ENCODE measurements at places on chromosomes 3 and 15. TPM values are rescaled to one million over a fixed set of nuclear protein-coding genes. Genes with fewer than 3 reads are reported as not detected.

The CAPN3 gene
- 1.2 TPM for polyA plus RNA-seq

The PIF1 gene
- 5.6 TPM for polyA plus RNA-seq

The ABTB1 gene
- polyA plus RNA-seq = 19.5 TPM

The SYNPR gene
- not detected for polyA plus RNA-seq

The PARP3 gene
- 10.4 TPM for polyA plus RNA-seq

The PLSCR5 gene
- not detected for polyA plus RNA-seq

The POLQ gene
- 1.4 TPM for polyA plus RNA-seq

The FBN1 gene
- polyA plus RNA-seq = 424 TPM

The GP9 gene
- polyA plus RNA-seq = not detected

The VEPH1 gene
- 36.4 TPM for polyA plus RNA-seq

- DNase-seq = peak; percentile 33
Measured at GRCh38 chr15:28123408-28124023, 24.4 kb upstream of the OCA2 start.

DNA sequence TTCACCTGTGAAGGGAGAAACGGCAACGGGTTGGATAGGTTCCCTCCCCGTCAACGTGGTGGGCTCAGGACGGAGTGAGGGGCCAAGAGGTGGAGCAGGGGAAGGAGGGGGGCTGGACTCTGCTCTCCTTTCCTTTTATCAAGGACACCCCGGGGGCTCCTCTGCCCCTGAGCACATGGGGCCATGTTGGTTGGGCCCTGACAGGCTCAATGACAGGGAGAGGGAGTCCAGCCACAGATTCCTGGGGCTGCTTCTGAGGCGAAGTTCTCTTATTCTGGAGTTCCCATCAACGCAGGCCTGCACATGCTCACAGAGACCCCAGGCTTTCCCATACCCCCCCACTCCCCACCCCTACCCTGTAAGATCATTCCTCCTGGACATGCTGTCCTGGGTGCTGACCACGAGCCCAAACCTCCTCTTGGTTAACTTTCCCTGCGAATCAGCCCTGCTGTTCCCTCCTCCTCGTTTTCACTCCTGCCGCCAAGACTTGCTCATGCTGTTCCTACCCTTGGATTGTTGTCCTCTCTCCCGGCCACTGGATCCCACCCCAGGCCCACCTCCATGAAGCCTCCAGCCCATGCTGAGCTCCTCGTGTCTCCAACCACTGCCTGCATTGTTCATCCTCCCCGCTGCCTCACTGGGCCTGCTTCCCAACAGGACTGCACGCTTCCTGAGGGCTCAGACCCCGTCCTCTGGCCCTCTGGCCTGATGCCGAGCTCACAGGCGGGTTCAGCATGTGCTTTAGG, 61.2 kb downstream of the SENP2 start:
- no peak for DNase-seq

GRCh38 chr15:62369454-62369853, 204.4 kb upstream of the C2CD4B start:
- DNase-seq = no peak

GRCh38 chr15:35078221-35078915, 6.7 kb downstream of the NANOGP8 start:
- DNase-seq = peak; percentile 44

- no peak for DNase-seq
Measured at GRCh38 chr3:82004266-82004665, 242.8 kb upstream of the GBE1 start.

GRCh38 chr3:146498002-146498736, 28.8 kb upstream of the PLSCR2 start:
- no peak for DNase-seq

- DNase-seq = no peak
Measured at GRCh38 chr3:37793889-37794591, 67.6 kb upstream of the CTDSPL start.

- DNase-seq = peak; percentile 45
Measured at GRCh38 chr3:124565013-124565412, 165.2 kb upstream of the UMPS start.

DNA sequence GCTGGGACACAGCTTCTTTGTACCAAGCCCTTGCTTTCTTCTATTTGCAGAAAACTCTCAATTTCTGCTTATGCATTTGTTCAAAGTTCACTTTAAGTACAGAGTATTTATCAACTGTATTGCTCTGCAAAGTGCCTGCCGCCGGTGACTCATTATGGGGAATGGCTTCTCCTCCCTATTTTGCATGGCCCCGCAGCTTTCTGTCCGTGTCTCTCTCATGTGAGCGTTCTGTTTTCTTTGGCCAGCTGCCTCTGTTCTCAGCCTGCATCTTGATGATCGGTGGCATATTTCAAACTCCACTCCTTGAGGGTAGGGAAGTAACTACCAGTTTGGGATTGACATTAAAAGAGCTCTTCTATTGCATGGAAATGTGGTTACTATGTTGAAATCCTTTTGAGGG, 28.6 kb upstream of the ST8SIA2 start:
- DNase-seq = no peak

- no peak for DNase-seq
Measured at GRCh38 chr3:195129644-195130492, 141.1 kb downstream of the XXYLT1 start.

GRCh38 chr3:7209098-7209497, 348.2 kb downstream of the GRM7 start:
- no peak for DNase-seq

- DNase-seq = no peak
Measured at GRCh38 chr15:49232236-49232806, 62.3 kb downstream of the GALK2 start.

DNA sequence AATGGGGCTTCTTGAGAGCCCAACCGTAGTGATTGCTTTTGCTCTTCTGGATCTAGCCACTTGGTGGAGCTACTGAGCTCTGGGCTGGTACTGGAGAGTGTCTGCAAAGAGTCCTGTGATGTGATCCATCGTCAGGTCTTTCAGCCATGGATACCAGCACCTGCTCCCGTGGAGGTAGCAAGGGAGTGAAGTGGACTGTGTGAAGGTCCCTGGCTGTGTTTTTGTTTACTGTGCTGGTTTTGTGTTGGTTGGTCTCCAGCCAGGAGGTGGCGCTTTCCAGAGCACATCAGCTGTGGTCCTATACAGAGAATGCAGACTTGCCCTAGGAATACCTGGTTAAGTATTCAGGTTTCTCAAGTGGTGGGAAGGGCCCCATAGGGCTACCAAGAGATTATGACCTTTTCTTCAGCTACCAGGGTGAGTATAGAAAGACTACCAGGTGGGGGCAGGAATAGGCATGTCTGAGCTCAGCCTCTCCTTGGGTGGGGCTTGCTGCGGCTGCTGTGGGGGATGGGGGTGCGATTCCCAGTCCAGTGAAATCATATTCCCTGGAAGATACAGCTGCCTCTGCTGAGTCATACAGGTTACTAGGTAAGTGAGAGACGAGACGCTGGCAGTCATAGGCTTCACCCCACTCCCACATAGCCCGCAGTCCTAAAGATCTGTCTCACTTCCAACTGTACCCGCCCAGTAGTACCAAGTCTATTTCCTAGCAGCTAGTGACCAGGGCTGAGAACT, 733.7 kb downstream of the ZNF385D start:
- no peak for DNase-seq

- no peak for DNase-seq
Measured at GRCh38 chr3:125433091-125433534, 58.0 kb upstream of the ZNF148 start.

GRCh38 chr3:124014366-124014942, 22.5 kb upstream of the ROPN1 start:
- DNase-seq = no peak

DNA sequence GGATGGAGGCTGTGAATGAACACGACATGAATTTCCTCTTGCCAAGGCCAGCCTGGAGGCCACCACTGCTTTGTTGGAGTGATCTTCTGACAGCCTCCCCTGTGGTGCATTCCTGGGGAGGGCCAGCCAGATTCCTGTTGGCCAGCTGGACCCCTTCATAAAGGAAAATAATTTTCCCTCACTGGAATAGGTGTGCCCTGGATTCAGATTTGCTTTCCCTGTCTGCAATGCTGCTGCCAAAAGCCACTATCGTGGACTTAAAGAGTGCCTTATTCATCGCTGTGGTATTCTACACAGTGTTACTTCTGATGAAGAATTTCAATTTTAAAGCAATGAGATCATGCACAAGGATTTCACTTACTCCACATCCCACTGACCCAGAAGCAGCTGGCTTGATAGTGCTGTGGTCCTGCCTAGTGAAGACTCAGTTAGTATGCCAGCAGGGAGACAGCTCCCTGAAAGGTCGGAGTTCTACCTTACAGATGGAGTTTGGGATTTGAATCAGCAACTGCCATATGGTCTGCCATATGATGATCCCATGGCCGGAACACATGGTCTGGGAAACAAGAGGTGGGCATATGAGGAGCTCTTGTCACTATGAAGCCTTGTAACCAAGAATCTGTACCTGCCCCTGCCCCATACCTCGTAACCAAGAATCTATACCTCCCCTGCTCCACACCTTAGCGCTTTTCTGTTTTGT, 145.2 kb downstream of the KLF13 start:
- peak; percentile 82 for DNase-seq

GRCh38 chr3:31880482-31881078, 100.5 kb downstream of the OSBPL10 start:
- no peak for DNase-seq

GRCh38 chr3:149512073-149512782, 37.7 kb downstream of the TM4SF4 start:
- no peak for DNase-seq

DNA sequence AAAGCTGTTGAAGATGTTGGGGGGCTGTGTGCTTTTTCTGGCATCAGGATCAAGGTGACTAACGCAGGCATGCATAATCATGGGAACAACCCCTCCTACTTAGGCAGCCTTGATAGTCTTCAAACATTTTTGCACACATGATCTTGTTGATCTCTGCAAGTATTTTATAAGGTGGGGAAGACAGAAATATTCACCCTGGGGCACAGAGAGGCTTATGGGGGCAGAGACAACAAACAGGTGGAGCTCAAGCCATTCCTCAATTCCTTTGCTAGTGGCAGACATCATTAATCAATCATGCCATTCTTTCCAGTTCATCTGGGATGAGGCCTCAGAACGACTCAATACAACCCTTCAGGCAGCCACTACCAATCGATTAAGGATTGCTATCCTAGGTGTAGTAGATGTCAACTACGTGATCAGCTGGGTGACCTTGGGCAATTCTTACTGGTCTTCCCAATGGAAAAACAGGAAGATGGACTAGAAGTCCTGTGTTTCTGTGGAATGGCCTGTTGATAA, 110.3 kb upstream of the SMAD3 start:
- DNase-seq = no peak

DNA sequence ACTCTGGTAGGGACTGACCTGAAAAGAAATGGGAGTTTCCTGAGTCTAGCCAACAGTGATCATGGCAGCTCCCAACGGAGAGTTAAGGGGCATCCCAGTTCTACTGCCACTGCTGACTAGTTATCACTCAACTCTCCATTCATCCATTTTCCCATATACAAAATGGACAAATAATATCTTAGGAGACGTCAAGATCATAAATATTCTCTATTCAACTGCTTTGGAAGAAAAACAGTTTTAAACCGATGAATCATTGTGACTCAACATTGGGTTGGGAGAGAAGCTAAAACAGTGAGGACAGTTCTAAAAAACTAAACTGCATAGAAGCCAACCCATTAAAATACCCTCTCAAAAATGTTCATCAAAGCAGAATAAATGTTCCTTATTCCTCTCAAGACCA, 57.6 kb upstream of the CHRM5 start:
- DNase-seq = peak; percentile 6

DNA sequence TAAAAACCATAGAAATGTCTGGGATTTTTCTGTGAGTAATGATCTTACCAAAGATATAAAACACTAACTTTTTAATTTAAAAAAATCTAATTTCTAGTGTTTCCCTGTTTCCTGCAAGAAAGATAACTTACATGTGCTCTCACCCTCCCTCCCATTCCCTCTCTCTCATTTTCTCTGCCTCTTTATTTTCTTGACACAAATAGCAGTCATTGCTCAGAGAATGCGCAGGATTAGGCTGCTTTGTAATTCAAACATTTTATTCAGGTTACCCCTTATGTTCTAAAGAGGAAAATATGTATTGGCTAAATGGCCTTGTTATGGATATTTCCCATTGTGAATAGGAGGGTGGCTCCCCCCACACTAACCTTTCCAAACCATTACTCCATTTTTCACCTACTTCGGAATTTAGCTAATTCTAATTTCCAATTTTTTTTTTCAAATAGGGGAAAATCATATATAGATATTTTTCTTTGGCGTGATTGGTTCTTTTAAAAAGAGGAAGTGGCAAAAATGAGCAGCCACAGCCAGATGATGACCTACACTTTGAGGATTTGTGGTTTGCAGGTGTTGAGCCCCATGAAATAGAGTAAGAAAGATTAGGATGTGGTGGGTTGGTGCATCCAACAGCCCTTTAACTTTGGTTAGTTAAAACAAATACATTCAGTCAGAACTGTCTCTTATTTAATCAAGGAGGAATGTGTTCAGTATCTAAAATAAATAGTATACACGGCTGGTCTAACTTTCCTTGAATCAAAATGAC, 554.4 kb downstream of the IGSF11 start:
- no peak for DNase-seq

DNA sequence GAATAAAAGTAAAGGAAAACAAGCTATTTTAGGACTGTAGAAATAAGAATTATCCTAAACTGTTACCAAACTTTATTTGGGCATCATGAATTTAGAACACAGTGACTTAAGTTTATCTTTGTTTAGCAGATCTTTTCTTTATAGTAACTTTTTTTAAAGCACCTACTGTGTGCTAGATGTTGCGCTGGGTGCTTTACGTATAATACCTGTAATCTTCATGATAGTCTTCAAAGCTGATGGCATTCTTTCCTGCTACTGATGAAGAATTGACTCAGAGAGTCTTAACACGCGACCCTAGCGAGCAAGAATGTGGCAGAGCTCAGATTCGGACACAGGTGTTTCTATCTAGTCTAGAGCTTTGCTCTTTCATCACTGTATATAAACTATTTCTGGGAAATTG, 53.9 kb downstream of the CHD2 start:
- no peak for DNase-seq

DNA sequence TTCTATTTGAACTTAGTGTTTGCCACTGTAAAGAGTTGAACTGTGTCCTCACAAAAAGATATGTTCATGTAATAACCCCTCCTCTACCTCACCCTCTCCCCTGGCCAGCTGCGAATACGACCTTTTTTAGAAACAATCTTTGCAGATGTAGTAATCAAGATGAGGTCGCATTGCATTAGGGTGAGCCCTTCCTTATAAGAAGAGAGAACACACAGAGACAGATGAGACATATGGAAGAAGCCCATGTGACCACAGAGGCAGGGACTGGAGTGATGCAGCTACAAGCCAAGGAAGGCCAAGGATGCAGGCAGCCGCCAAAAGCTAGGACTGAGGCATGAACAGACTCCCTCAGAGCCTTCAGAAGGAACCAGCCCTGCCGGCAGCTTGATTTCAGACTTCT, 27.6 kb downstream of the GPR176 start:
- DNase-seq = no peak

Measured in AG04450 (cell line).